ENCODE measurements at places on chromosomes 5 and 9.

- DNase-seq, result no peak
Observed at GRCh38 chr5:179319741-179320281, 25.4 kb downstream of the ADAMTS2 start.

DNA sequence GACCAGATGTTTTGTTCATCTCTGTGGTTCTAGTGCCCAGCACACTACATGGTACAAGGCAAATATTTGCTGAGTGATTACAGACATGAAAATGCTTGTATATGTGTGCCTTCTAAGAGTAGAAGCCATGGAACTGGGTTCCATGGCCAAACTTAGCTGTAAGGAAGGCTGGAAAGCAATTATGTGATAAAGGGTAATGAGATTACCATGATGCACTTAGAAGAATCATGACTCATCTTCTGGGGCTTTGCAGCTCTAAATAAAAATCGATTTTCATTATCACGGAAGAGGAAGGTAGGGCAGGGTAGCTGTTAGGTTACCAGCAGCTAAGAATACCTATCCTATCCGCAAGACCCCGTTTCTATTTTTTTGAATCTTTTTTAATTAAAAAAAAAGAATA lies 28.0 kb downstream of the RFK start:
- DNase-seq, result no peak

- DNase-seq, result no peak
Observed at GRCh38 chr5:166979307-166979895, 1312.0 kb upstream of the WWC1 start.

- DNase-seq, result no peak
Observed at GRCh38 chr5:59843511-59844213, 49.9 kb downstream of the PDE4D start.

DNA sequence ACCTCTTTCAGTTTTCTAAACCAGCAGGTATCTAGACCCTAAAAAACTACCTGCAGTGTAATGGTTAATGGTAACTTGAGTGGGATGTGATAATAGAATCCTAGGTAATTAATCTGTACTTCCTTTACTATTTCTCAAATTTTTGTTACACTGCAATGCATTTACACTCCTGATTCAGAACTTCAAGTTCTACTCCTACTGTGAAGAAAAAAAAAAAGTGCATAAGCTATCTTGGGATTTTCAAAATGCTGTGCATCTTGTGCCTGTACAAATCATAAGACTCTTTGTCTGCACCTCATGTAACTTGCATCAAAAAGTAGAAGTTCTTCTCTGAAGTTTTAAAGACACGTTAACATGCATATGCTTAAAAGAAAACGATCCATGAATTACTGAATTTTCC lies 554.1 kb downstream of the CETN3 start:
- DNase-seq, result no peak

GRCh38 chr9:135951889-135952663 lies 9.1 kb downstream of the UBAC1 start:
- no peak for DNase-seq

DNA sequence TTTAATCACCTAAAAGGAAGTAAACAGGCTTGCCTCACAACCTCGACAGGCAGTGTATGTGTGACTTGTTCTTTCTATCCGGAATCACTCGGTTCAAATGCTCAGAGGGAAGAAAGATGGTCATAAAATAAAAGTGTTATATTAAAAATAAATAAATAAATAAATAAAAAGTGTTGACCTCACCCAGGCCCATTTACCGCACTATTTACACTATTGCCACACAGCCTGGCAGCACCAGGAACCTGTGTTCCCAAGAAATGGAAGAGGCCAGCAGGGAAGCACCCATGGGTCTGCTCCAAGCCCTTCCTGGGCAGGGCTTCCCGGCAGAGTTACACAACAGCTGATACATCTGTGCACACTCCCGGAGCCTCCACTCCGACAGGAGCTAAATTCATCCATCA lies 127.9 kb downstream of the EFNA5 start:
- no peak for DNase-seq

DNA sequence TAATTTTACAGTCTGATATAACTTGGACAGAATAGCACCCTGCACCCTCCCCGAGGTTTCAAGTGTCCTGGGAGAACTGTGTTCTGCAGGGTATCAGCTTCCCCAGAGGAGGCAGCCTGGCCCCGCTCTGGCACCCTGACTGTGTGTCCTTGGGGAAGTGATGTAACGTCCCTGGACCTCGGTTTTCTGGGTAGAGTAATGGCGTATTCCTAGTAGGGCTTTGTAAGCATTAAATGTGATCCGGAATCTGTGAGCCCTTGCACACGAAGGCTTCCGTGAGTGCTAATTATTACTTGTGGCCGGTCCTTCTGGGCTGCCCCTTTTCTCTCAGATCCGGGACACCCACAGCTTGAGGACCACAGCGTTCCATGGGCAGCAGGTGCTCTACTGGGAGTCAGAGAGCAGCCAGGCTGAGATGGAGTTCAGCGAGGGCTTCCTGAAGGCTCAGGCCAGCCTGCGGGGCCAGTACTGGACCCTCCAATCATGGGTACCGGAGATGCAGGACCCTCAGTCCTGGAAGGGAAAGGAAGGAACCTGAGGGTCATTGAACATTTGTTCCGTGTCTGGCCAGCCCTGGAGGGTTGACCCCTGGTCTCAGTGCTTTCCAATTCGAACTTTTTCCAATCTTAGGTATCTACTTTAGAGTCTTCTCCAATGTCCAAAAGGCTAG lies 1.0 kb upstream of the CACFD1 start:
- DNase-seq, result no peak

- DNase-seq, result no peak
Observed at GRCh38 chr5:57085306-57086081, 88.4 kb upstream of the GPBP1 start.

DNA sequence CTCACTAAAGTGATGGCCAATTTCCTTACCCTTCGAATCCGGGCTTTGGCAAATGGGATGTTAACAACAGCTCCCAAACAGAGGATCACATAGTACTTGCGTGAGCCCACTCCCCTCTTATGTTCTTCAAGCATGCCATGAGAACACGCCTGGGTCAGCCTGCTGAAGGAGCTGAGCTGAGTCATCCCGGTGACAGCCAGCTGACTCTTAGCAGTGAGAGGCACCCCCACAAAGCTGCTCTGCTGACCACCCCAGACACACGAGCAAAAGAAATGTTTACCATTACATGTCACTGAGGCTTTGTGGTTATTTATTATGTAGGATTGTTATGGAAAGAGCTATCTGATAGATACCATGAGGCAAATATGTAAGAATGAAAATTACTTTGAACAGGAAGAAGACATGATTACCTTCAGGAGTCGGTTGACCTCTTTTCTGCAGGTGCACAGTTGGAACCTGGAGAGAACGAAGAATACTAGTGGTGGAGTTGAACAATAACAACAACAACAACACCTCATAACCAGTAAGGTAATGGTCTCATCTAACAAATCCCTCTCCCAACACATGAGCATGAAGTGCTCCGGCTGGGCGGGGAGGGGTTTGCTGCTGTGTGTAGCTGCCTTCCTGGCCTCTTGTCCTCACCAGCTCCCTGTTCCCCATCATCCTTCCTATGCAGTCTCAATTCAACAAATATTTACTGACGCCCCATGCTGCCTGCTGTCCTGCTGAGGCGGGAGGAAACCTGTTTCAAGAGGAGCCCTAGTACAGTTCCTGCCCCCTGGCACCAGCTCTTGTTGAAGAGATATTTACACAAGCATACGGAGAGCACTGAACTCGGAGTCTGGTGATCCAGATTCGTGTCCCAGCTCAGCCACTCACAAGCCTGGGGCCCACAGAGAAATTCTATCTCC lies 69.4 kb upstream of the LHFPL2 start:
- DNase-seq, result no peak

DNA sequence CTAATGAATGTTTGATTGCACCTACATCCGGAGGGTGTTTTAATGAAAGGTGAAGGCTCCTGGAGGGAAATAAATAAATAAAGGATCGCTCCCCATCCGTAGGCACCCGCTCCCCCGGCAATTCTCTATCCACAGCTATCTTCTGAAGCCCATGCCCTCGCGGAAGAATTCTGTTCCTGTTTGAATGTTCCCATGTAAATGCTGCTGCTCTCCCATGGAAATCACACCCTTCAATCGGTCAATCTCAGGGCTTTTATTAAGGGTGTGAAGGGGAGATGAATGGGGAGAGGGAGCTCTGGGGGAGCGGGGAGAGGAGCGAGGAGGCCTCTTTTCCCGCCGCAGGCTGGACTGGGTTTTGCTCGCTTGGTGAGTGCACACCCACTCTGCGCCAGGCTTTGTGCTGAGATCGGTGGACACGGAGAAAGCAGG lies 21.1 kb upstream of the ARAP3 start:
- DNase-seq, result peak; percentile 44

DNA sequence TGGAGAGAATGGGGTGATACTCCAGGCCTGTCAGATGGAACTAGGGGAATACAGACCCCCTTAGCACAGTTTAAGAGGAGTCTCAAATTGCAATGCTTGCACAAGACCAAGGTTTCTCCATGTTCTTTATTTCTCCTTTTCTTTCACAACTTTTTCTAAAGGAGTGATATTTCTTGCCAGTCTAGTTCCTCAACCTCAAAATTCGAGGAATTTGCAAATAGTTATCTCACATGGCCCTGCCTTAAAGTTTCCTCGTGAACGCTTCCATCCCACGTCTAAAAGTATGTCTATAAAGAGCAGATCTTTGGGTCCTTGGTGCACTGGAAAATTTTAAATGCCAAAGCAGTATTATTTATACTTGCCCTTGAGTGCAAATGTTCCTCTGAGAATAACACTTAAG lies 373.8 kb upstream of the KLF4 start:
- no peak for DNase-seq

- DNase-seq, result no peak
Observed at GRCh38 chr5:6716629-6717149, 3.5 kb downstream of the TENT4A start.

DNA sequence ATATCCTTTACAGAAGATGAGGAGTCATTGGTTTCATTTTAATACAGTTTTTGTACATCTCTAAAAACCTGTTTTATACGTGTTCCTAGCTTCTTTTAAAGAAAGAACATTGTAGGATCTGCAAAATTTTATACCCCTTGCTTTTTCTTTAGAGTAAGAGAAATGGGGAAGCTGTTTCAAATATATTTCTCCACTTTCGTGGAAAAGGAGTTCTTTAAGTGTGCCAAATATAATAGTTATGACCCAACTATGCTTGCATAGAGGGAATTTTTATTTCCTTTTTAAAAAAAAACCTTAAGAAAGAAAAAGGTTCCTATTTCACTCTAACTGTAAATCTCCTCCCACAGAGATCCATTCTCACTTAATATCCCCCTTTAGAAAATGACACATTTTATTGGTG lies 27.5 kb upstream of the DMAC1 start:
- no peak for DNase-seq

- no peak for DNase-seq
Observed at GRCh38 chr9:15849871-15850270, 297.0 kb downstream of the CCDC171 start.

GRCh38 chr5:73447530-73448462 lies 781 bp downstream of the FOXD1 start:
- DNase-seq, result no peak

DNA sequence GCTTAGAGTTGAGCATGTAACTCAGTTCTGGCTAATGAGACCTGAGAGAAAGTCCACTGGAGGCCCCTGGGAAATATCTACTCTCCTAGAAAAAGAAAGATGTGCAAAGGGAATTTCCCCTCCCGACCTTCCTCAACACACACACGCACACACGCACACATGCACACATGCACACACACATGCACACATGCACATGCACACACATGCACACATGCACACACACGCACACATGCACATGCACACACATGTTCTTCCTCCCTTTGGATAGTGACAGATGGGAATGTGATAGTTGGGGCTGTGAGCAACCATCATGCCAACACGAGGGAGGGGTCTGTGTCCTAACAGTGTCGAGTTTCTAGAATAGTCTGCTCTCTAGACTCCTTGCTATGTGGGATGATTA lies 148.2 kb upstream of the EGFLAM start:
- no peak for DNase-seq

- no peak for DNase-seq
Observed at GRCh38 chr9:75775966-75776691, 114.3 kb upstream of the PCSK5 start.

- no peak for DNase-seq
Observed at GRCh38 chr9:113331780-113332179, 8.3 kb downstream of the WDR31 start.

- DNase-seq, result no peak
Observed at GRCh38 chr5:9869616-9870288, 239.6 kb upstream of the TAS2R1 start.

DNA sequence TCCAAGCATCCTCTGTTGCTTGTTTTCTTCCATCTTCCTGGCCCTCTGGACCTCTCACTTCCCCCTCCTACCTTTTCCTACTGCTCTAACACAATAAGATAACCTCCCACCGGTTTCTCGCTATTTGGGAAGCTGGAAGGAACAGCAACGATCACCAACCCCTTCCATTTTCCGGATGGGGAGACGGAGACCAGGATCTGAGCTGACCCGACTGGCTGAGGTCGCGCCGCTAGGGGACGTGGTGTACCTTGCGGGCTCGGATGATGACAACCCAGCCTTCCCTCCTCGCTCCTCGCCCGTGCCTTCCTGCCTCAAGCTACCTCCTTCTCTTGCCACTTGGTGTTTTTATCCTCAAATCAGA lies 1.9 kb downstream of the LPAR1 start:
- DNase-seq, result peak; percentile 72

DNA sequence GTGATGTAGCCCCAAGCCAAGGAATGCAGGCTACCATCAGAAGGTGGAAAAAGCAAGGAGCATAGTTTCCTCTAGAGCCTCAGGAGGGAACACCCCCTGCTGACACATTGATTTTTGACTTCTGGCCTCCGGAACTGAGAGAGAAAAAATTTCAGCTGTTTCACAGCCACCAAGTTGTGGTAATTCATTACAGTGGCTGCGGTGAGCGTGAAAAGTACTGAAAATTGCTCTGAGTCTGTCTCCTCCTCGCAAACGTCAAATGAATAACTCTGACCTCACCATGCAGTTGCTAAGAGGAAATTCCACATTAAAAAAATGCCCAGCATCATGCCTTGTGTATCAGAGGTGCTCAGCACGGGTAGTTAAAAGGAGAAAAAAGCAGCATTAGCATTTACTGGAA lies 277.9 kb upstream of the MSX2 start:
- DNase-seq, result no peak

DNA sequence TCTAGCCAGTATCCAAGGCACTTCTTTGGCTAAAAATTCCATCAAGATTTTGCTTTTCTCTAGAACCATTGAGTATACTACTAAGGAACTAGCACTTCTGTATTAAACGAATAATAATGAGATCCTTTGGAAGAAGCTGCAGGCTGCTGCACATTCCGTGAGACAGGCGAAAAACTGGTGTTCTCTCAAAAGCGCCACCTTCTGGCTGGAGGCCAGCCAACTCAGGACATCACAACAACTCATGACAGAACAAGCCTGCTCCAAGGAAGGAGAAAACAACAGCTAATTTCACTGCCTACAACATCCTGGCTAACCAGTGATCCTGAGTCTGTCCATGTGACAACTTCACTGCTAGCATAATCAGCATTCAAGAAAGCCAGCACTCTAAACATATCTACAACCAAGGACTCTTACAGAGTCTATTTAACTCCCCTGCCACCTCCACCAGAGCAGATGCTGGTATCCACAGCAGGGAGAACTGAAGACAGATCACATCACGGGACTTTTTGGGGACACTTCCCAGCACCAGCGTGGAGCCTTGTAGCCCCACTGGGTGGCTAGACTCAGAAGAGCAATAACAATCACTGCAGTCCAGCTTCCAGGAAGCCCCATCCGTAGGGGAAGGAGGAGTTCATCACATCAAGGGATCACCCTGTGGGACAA lies 150.5 kb downstream of the YTHDC2 start:
- no peak for DNase-seq
